Eye (tissue), 1 donor: ENCODE measurements at places on chromosomes 1 and 21.
A peak's percentile ranks its signal among the peaks of the same experiment; 100 is the strongest.

DNA sequence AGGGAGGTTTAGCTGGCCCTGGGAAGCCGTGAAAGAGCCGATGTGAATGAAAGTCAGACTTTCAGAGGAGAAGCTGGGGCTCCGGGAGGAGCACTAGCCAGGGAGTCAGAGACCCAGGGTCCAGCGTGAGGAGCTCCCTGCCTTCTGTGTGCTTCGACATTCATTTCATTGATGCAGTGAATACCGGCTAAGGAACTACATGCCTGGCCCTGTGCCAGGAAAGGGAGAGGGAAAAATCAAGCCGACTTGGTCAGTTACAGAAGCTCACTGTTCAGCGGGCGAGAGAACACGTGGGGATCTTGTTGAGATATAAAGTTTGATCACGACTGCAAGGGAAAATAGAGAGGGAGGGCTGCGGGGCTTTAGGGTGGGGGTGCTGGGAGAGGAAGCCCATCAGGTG, 76.7 kb upstream of the RUNX3 start:
- peak; percentile 74 for DNase-seq

DNA sequence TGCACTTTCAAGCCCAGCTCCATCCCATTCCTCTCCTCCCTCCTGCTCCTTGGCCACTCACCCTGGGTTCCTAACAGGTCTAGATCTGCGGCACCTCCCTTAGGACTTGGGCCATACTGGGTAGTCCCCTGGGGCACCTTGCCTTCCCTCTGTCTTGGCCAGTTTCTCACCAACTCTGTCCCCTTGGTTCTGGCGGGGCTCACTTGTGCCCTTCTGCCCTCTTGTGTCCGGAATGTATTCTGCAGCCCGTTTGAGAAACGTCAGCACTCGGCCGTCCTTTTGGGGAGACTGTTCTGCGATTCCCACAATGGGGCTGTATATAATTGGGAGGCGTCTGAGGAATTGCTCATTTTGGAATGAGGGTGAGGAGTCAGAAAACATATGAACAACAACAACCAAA, 162.4 kb downstream of the ZSCAN20 start:
- peak; percentile 72 for DNase-seq

GRCh38 chr1:6951536-6951935, 166.3 kb downstream of the CAMTA1 start:
- no peak for DNase-seq

- no peak for DNase-seq
Observed at GRCh38 chr1:65064981-65065380, 83.0 kb upstream of the AK4 start.
